Stimulated activated CD8-positive, alpha-beta memory T cell treated with anti-CD3 and anti-CD28 coated beads, Interleukin-15, amount 100 ng/mL, for 4 hours (primary cell): ENCODE measurements at places on chromosomes 6 and 20.

DNA sequence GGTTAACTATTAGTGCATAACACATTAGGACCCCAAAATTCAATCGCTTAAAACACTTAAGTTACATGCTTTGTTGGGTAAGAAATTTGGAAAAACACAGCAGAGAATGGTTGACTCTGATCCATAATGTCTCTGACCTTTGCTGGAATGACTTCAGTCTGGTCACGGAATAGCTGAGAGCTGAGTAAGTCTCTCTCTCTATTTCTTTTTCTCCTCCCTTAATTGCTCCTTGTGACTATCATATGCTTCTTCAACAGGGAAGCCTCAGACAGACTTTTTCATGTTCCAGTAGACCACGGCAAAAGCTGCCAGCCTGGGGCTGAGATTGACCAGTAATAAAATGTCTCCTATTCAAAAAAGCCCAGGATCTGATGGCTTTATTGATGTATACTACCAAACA lies 4.8 kb downstream of the OR12D1 start:
- DNase-seq, result no peak

DNA sequence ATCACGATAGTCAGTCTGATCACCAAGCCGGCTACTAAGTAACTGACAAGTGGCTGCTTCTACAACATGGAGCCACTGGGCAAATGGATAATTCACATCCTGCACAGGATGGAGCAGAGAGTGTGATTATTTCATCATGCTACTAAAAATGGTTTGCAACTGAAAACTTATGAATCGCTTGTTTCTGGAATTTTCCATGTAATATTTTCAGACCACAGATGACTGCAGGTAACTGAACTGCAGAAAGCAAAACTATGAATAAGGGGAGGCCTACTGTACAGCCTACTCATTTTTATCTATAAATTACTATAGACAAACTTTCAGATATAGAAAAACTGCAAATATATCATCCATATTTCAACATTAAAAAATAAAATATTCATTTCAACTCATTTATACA lies 91.5 kb downstream of the EPB41L2 start:
- no peak for DNase-seq

GRCh38 chr6:21772477-21772876 lies 178.9 kb downstream of the SOX4 start:
- no peak for DNase-seq

- no peak for DNase-seq
Observed at GRCh38 chr20:11229772-11230171, 556.0 kb upstream of the JAG1 start.

GRCh38 chr20:51175156-51175555 lies 152.2 kb upstream of the KCNG1 start:
- DNase-seq, result no peak

DNA sequence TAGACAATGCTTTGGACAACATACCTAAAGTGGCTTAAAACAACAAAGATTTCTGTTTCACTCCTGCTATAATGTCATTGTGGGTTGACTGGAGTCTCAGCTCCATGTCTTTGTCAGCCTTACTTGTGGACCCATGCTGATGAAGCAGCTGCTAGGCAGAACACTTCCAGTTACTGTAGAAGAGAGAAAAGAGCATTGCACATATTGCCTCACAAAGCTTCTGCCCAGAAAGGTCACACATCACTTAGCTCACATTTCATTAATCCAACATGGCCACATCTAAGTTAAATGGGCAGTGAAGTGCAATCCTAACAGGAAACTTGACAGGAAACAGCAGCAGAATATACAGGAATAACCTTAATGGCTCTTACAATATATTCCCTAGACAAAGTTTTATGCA lies 480.5 kb upstream of the HTR1E start:
- DNase-seq, result no peak

GRCh38 chr6:35719404-35719829 lies 17.4 kb upstream of the ARMC12 start:
- DNase-seq, result no peak

DNA sequence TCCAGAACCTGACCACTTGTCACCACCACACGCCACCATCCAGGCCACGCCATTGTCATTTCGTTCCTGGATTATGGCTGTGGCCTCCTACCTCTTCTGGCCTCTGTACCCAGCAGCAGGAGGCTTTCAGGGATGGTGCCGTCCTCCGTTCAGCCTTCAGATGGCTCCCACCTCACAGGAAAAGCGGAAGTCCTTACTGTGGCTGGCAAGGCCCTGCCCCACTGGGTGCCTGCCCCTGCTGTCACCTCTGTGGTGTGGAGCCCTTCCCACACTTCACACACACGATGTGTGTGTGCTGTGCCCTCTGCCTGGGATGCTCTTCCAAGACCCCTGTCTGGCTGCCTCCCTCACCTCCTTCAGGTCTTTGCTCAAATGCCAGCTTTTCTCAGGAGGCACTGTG lies 69.4 kb downstream of the INSM1 start:
- DNase-seq, result no peak

DNA sequence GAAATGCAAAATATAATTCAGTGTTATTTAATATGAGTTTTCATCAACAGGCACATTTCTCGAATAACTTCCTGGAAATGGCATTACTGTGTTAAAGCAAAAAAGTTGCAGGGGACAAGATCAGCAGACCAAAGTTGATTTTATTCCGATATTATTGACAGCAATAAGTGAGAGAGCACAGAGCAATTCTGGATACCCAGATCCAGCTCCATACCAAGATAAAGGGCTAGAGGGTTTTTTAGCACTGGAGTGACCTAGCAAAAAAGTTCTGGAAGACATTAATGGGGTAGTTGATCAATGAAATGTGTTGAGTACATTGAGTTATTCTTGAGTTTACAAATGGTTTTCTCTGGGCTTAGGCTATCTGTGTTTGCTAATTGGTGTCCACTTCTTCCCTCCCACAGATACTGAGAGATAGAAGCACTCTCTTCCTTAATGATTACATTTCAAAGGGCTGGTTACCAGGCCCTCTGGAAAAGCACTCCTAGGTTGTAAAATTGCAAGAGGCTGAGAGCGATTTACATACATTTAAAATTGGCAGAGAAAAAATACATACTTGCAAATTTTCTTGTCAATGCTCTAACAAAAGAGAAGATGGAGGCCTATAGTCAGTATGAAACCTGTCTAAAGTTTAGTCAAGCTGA lies 47.0 kb upstream of the MANEA start:
- DNase-seq, result no peak

DNA sequence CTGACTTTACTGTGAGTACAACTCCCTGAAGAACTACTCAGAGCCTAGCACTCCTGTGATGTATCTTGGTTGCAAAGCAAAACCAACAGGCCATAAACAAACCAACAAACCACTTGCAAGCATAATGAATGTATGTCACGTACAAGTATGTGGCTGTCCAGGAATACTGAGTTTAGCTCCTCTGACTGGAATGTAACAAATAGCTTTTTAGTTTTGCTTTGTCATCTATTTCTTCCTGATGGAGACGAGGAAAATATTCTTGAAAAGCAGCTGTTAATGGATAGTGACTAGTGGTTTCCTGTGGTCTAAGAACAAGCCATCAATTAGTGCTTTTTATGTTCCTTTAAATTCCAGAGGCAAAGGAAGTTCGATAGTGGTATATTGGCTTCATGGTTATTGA lies 101.9 kb upstream of the LY86 start:
- DNase-seq, result no peak

DNA sequence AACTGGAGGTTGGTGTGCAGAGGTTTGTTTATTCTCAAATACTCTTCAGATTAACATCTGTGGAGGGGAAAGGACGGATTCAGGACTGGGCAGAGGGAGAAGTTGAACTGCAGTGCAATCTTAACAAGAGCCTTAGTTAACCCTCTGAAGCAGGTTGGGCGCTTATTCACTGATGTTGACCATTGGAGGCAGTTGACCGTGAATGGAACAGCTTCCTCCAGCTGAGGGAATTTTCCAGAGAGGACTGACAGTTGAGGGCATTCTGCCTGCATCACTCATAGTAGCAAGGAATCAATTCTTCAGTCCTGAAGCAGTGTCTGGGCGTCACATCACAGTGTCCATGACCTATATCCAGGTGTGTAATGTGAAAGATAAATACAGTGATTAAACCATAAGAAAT lies 80.9 kb downstream of the PLCB4 start:
- DNase-seq, result no peak

GRCh38 chr6:149454346-149454848 lies 30.4 kb downstream of the ZC3H12D start:
- no peak for DNase-seq

GRCh38 chr6:15948930-15949900 lies 179.7 kb upstream of the MYLIP start:
- no peak for DNase-seq

GRCh38 chr6:33202799-33203198 lies 1.7 kb upstream of the HSD17B8 start:
- DNase-seq, result no peak

GRCh38 chr6:22833191-22833590 lies 263.8 kb downstream of the HDGFL1 start:
- no peak for DNase-seq

- no peak for DNase-seq
Observed at GRCh38 chr6:70956451-70957283, at the start of gene B3GAT2. Gene B3GAT2 (minus strand): TSS chr6:70957060. CDS start chr6:70956429, 631 bp downstream.

GRCh38 chr6:155528982-155529453 lies 73.4 kb upstream of the NOX3 start:
- no peak for DNase-seq

- no peak for DNase-seq
Observed at GRCh38 chr6:132135409-132135808, 184.2 kb upstream of the CCN2 start.

DNA sequence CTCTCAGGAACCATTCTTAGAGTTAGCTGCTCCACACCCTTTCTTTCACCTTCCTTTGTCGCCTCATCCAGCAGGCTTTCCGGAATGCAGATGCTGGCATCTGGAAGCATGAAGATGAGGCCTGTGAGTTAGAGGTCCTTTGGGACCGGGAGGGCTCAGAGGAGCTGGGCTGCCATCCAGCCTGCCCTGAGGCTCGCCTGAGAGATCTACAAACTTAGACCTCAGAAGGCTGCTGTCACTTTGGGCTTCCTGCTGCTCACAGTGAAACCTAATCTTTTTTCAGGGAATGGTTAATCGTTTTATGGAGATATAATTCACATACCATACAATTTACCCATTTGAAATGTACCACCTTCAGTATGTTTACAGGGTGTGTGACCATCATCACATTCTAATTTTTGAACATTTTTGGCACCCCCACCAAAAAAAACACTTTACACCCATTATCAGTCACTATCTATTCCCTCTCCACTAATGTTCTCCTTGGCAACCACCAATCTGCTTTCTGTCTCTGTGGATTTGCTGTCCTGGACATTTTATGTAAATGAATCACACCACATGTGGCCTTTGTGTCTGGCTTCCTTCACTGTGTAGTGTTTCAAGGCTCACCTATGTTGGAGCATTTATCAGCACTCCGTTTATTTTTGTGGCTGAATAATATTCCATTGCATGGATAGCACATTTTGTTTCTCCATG lies 20.0 kb upstream of the MPC1 start:
- DNase-seq, result no peak

DNA sequence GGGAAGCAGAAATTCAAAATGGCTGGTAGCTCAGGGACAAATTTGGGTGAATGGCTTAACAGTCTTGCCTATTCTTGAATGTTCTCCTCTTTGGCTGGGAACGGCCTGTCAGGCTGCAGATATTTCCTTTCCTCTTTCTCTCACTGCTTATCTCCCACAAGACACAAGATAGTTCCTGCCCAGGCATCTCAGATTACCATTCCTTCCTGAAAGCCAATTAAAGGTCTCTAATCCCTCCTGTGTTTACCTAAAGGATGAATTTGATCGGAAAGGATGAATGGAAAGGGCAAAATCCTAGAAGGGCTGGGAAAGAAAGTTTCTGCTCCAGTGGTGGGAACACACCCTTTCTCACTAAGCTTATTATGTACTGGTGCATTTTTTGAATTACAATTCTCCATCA lies 95.9 kb upstream of the JAG1 start:
- no peak for DNase-seq

DNA sequence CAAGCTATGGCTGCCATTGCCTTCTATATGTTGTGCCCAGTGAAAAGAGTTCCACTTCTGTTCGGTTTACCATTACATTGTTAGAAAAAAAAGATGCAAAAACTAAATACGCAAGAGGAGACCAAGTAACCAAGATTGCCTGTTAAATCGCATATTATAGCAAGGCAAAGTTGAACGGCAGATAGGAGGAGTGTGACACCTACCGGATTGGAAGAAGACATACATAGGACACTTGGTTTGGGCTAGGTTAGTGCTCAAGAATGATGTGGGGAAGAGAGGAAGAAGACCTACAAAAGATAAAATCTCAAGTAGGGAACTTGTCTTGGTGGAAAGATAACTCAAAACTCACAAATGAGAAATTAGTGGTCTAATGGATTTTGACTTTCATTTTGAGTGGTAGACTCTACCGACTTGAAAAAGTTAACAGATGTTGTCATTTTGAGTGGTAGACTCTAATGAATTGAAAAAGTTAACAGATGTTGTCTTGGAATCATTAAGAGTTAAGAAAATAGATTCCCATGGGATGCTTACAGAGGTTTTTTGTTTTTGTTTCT lies 95.5 kb downstream of the F13A1 start:
- DNase-seq, result no peak

DNA sequence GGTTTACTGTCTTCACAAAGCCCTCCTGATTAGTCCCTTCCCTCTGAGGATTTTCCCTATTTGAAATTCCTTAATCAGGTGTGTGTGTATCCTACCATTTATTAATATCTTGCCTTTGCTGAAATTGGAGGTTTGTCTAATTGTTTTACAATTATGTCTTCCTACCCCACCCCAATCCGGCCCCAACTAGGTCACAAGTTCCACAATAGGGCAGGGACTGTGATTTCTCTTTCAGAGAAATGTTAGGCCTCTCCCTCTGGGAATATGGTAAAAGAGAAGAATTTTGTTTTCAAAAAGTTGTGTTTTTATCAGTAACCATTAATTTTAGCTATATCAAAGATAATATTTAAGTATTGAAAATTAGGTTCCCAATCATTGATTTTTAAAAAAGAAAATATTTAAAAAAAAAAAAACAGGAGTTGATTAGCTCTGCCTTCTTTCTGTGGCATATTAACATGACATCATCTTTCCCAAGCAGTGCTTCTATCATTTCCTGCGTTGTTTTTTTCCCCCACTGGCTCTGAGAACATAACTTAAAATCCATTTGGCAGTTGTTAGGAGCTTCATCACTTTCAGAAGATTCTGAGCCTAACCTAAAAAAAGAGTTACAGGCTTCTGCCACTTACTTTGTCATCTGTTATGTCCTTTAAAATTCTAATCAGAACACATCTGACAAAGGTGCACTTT lies 36.1 kb downstream of the BLOC1S5 start:
- no peak for DNase-seq

DNA sequence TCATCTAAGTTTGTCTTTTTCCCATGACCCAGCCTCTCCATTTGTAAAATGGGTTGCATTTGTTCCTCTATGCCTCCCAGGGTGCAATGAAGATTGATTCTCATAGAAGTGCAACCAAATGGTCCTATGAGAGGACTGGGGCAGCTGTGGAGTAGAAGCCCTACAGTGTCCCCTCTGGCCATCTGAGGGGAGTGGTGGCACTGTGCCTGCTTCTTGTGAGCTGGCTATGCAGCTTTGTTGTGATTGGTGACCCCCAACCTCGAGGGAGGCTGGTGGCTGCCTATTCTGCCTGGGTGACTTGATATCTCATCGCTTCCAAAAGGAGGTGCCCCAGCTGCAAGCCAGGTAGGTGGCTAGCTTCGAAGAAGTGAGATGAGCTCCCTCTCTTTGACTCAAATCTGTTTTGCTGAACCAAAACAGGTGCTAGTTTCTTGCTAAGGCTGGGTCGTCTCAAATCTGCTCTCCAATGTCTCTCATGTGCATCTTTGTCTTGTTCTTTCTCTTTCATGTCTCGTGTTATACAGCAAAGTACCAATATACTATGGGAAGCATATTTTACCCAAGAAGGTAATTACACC lies 33.9 kb downstream of the TXLNB start:
- DNase-seq, result no peak

GRCh38 chr6:153787341-153787606 lies 251.8 kb upstream of the OPRM1 start:
- no peak for DNase-seq
